Osteoblast (primary cell): ENCODE measurements at places on chromosomes 7 and 10. TPM values are rescaled to one million over a fixed set of nuclear protein-coding genes. Genes with fewer than 3 reads are reported as not detected.

- DNase-seq: no peak
Measured at GRCh38 chr7:24715171-24715570, 42.1 kb downstream of the GSDME start.

The ODAD2 gene
- 0.59 and 0.72 TPM in 2 replicates for total RNA-seq

- DNase-seq: no peak
Measured at GRCh38 chr10:124745673-124746072, 1.5 kb upstream of the FAM53B start.

The AKR1C8 gene
- not detected in 2 replicates for total RNA-seq

DNA sequence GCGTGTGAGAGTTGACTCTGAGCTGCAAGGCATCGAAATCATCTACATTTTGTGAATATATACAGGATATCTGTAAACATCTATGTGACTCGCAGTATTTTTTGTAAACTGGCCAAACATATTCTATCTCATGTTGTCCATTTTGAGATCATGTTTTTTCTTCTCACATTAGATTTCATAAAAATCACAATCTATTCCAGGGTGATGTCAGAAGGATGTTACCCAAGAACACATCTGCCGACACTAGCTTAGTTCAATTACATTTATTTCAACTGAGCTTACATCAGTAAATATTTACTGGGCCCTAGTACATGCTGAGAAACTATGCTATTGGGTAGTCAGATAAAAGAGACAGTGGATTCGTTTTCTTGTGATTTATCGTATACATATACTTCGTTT is 2.5 kb upstream of the BUB3 start:
- DNase-seq: no peak

DNA sequence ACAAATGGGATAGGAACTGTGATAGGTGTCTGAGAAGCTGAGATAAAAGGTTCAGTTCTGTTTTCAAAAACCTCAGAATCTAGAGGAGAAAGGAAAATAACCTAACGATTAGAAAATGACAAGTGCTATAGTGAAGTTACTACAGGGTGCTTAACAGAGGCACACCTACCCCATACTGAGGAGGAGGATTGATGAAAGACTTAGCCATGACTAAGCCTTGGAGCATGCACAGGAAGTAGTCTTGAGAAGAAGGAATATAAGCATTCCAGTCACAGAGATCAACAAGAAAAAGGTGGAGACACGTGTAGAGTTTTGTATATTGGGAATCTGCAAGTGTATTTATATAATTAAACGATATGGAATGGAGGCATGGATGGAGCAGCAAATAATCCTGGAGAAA is 1225.5 kb upstream of the CELF2 start:
- DNase-seq: no peak
